Tongue (tissue), 3 donors: ENCODE measurements at places on chromosomes 5 and 9.
A peak's percentile ranks its signal among the peaks of the same experiment; 100 is the strongest.

DNA sequence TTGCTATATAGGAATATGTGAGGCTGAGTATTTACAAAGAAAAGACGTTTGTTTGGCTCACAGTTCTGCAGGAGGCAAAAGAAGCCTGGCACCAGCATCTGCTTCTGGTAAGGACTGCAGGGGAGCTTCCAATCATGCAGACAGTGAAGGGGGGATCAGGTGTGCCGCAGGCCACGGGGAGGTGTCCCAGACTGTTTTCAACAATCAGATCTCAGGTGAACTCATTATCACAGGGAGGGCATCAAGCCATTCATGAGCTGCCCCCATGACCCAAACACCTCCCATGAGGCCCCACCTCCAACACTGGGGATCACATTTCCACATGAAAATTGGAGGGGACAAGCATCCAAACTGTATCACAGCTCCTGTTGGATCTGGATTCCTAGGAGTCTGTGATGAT, 30.4 kb upstream of the TRIM14 start:
- DNase-seq = no peak

GRCh38 chr9:31608416-31608815, 776.0 kb upstream of the ACO1 start:
- peak; percentile 46 for DNase-seq

GRCh38 chr9:4303006-4303405, 3.1 kb upstream of the GLIS3 start:
- DNase-seq = peak; percentile 39

- no peak for DNase-seq
Measured at GRCh38 chr5:96817506-96817905, 9.8 kb upstream of the ERAP1 start.

GRCh38 chr9:128770286-128771030, 1.3 kb downstream of the ZER1 start:
- no peak for DNase-seq

GRCh38 chr5:122421374-122422079, 109.5 kb downstream of the SNCAIP start:
- no peak for DNase-seq

GRCh38 chr9:110427497-110428104, 89.9 kb upstream of the TXNDC8 start:
- DNase-seq = peak; percentile 60

- peak; percentile 66 for DNase-seq
Measured at GRCh38 chr9:129252937-129253802, 75.1 kb upstream of the IER5L start.

DNA sequence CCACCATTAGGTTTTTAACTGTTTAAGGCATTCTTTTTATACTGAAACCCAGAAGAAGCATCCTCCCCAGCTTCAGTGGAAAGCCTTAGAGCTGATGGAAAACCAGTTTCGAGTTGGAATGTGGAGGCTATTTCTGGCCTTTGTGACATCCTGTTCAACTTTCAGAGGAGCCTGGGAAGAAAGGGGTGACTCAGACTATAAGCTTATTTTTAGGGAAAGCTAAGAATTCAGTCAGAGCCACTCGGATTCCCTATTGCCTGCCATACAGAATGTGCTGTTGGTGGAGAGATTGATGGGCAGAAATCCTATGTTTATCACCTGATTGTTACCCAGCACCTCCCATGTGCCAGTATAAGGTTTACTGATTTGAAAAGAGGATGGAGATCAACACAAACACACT, 19.8 kb downstream of the PALM2AKAP2 start:
- DNase-seq = no peak

- no peak for DNase-seq
Measured at GRCh38 chr9:1129382-1129781, 79.2 kb downstream of the DMRT2 start.

GRCh38 chr5:54024466-54024865, 285.9 kb downstream of the ARL15 start:
- DNase-seq = no peak

DNA sequence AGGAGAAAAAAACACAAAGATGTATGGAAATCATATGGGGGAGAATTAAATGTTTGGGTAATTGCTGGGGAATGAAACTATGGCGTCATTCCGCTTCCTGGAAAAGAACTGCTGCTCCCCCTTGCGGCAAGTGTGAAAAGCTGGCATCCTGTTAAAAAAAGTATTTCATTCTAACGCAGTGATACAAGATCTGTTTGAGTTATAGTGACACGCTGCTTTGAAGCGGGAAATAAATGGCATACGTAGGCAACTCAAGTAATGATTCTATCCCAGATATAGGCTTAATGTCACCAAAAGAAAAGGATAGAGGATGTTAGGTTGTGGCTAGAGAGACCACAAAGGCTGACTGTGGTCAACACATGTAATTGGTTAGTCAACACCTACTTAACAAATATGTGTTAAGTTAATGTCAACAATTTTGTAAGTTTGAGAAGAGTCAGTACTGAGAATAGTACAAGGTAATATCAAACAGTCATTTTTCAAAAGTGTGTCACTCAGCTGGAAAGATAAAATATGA, 70.2 kb upstream of the ALDH1A1 start:
- DNase-seq = peak; percentile 83

GRCh38 chr5:102483736-102484135, 15.1 kb downstream of the SLCO6A1 start:
- no peak for DNase-seq

DNA sequence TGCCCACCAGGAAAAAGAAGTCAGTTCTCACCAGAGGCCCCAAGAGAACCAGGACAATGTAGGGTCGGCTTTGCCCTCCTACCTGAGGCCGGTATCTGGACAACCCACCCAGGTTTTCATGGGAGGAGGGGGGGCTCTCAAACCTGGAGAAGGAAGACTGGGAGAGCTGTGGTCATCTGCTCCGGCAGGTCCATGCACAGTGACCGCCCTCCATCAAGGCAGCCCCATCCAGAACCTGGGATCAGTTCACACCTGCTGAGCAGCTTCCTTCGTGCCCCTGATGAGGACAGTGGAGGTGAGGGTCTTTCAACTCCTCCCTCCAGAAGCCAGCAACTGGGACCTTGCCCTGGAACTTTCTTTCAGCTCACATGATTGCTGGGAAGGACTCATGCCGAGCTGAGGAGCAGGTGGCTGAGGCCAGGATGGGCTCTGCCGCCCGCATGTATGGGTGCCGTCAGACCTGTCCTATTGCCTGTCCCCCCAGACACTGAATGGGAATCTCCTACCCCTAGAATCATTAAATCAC, 20.8 kb upstream of the FIBCD1 start:
- DNase-seq = no peak

DNA sequence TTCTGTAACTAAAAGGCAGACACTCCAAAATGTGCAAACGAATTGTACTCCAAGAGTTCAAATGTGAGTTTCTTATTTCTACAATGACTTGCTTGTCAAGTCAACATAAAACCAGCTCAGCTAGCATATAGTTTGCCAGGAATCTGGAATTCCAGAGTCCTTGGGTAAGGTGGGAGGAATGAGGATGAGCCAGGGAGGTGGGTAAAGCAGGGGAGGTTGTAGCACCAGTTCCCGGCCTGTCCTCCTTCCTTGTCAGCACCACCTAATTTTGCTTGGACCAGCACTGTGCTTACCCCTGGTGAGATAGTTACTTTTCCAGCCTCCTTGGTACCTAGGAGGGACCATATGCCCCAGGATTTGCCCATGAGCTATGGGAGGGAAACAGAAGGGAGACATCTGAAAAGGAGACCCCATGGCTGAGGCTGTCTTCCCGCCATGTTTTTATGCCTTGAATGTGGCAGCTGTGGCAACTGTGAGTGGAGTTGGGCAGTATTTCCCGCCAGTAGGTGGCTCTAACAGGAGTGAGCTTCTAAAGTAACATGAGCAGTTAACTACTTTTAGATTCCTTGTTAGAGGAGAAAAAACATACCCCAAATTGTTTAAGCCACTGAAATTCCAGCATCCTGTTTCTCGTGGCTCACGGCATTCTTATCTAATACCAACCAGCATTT, 302.5 kb downstream of the TENT4A start:
- DNase-seq = no peak

- no peak for DNase-seq
Measured at GRCh38 chr5:78260771-78261170, 33.7 kb downstream of the AP3B1 start.

GRCh38 chr9:20642045-20642444, 19.7 kb upstream of the MLLT3 start:
- no peak for DNase-seq

GRCh38 chr9:137167747-137168572, 1.9 kb downstream of the LRRC26 start:
- DNase-seq = no peak

DNA sequence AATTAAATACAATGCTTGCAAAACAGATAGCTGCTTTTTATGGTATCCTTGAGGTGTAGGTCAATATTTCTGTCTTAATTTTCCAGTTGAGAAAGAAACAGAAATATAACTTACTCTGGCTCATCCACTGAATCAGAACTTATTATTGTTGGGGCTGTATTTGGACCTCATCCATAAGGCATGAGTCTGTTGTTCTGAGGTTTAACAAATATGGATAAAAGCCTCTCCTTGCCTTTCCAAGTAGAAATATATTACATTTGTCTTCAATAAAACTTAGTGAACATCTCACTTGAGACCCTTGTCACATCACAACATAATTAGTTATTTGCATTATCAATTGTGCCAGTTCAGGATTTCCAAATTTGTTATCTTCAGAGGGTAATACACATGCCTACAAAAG, 525.8 kb downstream of the AGTPBP1 start:
- no peak for DNase-seq

- no peak for DNase-seq
Measured at GRCh38 chr5:56328753-56329560, 95.8 kb upstream of the ANKRD55 start.

GRCh38 chr5:60248901-60249300, 355.4 kb upstream of the PDE4D start:
- DNase-seq = peak; percentile 9

DNA sequence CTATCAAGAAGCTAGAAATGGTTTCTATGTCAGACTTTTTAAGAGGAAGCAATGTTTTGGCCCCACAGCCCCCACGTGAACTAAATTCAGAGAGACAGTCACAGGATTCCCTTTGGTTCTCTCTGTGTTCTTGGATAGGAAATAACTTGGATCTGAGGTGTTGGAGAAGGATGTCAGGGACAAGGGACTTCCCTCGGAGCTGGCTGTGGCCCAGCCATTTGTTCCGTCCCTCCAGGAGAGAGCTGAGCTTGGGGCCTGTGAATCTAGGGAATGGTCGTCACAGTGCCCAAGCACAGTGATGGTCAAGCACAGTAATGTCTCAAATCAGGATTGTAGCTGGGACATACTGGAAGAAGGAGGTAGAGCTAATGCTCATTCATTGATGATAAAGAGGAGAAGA, 2.0 kb downstream of the C7 start:
- DNase-seq = no peak

- DNase-seq = no peak
Measured at GRCh38 chr5:131534974-131535373, 100.1 kb downstream of the RAPGEF6 start.

DNA sequence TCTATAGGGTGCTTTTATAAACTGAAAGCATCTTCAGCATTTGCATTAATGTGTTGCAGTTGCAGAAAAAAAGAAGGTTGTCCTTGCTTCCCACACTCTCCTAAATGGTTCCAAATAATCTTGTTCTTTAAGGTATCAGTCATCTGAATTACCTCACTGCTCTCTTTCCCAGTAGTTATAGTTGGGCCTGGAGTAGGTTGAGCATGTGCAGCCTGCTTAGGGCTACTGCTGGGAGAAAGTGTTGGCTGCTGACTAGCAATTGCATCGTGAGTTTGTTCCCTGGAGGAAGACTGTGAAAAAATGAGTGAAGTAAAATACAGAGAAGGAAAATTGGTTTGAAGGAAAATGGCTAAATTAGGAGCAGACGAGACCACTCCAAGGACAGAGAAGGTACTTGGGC, 74.5 kb downstream of the PRR16 start:
- DNase-seq = no peak

GRCh38 chr9:16708656-16709435, 161.6 kb downstream of the BNC2 start:
- no peak for DNase-seq

- DNase-seq = no peak
Measured at GRCh38 chr5:71011194-71011792, 13.8 kb downstream of the NAIP start.

DNA sequence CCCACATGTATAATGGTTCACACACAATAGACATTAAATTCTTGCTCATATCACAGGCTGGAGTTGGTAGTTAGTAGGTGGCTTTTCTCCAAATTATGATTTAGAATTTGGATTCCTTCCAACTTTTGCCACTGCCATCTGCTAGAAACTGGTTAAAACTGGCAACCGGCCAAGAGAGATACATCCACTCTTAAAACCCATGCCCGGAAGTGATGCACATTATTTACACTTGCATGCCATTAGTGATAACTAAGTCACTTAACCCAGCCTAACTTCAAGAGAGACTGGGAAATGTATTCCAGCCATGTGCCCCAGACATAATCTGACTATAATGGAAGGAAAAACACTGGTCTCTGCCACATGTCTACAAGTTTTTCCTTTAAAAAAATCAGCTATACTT, 395.7 kb upstream of the SEMA6A start:
- DNase-seq = peak; percentile 94

DNA sequence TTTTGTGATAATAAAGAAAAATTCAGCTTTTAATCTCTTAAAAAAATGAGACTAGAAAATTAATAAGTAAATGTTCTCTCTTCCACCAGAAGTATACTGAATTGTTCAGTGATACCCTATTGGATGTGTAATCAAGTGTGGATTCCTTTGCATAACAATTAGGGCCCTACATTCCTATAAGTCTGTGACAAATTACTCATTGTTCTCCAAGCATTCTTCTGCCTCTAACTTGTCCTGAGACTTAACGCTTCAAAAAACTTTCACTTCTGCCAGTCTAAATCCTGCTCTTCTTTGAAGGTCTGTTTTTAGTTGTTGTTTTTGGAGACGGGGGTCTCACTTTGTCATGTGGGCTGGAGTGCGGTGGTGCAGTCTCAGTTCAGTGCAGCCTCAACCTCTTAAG, 9.2 kb upstream of the DDX46 start:
- DNase-seq = no peak

DNA sequence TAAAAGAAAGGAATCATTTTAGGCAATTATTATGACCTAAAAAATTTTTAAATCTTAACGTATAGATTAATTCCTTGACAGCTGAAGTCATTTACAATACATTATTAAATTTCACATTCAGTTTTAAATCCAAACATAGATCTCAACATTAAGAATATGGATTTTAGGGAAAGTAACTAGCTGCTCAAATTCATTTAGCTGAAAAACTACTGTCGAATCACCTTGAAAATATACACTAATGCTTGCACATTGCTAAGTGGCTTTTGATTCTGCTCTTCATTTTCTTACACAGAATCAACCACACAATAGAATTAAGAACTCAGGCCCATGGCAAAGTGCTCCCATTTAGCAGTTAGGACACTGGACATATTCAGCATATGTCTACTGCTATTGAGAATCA, 454.2 kb downstream of the RAB3C start:
- DNase-seq = peak; percentile 13

- no peak for DNase-seq
Measured at GRCh38 chr9:87865626-87866025, 17.1 kb upstream of the SPATA31E1 start.

GRCh38 chr9:12748016-12748415, 26.8 kb upstream of the LURAP1L start:
- DNase-seq = no peak

- no peak for DNase-seq
Measured at GRCh38 chr9:136119883-136120393, 1.3 kb upstream of the TMEM250 start.

- no peak for DNase-seq
Measured at GRCh38 chr9:80951675-80952074, 737.7 kb downstream of the TLE1 start.
